ENCODE measurements at places on chromosomes 13 and 19.

GRCh38 chr19:54107876-54108490, 5.3 kb downstream of the NDUFA3 start:
- DNase-seq = no peak

GRCh38 chr13:76830805-76831204, 55.4 kb downstream of the KCTD12 start:
- DNase-seq = no peak

- no peak for DNase-seq
Measured at GRCh38 chr19:1942934-1943555, 2.1 kb downstream of the CSNK1G2 start.

DNA sequence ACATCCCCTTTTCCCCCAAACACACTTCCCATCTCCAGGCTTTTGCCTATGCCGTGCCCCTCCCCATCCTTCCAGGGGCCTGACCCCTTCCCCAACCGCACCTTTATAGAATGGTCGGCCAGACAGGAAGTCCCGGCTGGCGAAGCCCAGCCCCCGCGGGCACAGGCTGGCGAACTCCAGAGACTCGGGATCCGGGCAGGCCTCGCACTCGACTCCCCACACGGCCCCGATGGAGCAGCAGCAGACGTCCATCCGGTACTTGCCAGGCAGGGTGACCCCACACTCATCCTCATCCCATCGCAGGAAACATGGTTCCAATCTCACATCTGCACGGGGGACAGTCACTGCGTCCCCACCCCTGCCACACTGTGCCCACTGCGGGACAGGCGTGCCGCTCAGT, 25.7 kb downstream of the FBN3 start:
- DNase-seq = no peak
